ENCODE measurements at places on chromosomes 11 and 22. TPM values are rescaled to one million over a fixed set of nuclear protein-coding genes. Genes with fewer than 3 reads are reported as not detected.

GRCh38 chr11:12871241-12871640 lies 137.9 kb upstream of the RASSF10 start:
- no peak for DNase-seq

GRCh38 chr11:120985718-120986569 lies 38.0 kb upstream of the TBCEL start:
- peak; percentile 78 for DNase-seq

GRCh38 chr11:74371269-74372052 lies 26.8 kb downstream of the PGM2L1 start:
- DNase-seq, result no peak

- DNase-seq, result no peak
These were observed 198.5 kb upstream of the C11orf87 start for GRCh38 chr11:109223451-109223850.

- no peak for DNase-seq
These were observed 47.0 kb upstream of the SLC25A1 start for GRCh38 chr22:19225560-19225959.

OR2D2 gene
- not detected for total RNA-seq

DNA sequence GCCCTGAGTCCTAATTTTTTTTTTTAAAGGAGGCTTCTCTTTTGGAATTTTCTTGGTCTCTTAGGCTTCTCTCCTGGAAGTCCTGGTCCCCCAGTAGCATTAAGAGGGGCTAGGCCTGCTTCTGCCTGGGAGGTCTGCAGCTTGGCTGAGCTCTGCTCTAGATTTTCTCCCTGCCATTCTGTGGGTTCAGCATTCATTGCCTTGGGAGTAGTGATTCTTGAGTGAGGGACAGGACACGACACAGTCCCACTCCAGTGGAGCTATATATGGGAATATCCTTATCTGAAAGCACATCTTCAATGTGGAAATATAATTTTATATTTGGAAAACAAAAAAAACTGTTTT lies 3.7 kb downstream of the IGSF22 start:
- DNase-seq, result no peak

DNA sequence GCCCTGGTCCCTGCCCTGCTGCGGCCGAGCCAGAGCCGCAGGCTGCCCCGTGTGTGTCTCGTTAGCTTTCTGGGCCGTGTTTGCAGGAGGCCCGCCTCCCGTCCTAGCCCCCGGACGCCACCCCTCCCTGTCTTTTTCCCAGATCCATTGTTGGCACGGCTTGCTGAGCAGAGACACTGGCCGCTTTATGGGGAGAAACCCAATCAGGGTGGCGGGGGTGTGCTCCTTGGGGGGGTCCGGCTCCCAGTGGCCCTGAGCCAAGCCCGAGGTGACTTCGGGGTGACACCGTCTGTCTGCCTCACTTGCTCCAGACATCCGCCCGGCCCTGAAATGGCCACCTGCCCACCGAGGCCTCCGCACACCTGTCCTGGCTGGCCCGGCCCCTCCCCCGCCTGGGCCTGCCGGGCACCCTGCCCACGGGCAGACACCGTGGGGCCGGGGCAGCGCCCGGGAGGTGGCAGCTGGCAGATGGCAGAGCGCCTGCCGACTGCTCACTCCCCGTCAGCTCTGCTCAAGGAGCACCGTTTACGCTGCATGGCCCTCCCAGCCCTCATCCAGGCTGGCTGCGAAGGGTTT lies 43.1 kb upstream of the PPARA start:
- no peak for DNase-seq

All from aorta (tissue), 5 donors.